Stimulated activated CD8-positive, alpha-beta memory T cell treated with anti-CD3 and anti-CD28 coated beads, Interleukin-2, amount 100 ng/mL, for 48 hours (primary cell): ENCODE measurements at places on chromosomes 5 and 9.

- DNase-seq: no peak
Observed at GRCh38 chr9:78831726-78832125, 534.8 kb downstream of the PSAT1 start.

- no peak for DNase-seq
Observed at GRCh38 chr5:159163027-159163700, 46.2 kb downstream of the RNF145 start.

- DNase-seq: no peak
Observed at GRCh38 chr5:171857489-171857876, 71.9 kb downstream of the SMIM23 start.

GRCh38 chr5:14341571-14342230, 198.6 kb downstream of the TRIO start:
- DNase-seq: no peak

DNA sequence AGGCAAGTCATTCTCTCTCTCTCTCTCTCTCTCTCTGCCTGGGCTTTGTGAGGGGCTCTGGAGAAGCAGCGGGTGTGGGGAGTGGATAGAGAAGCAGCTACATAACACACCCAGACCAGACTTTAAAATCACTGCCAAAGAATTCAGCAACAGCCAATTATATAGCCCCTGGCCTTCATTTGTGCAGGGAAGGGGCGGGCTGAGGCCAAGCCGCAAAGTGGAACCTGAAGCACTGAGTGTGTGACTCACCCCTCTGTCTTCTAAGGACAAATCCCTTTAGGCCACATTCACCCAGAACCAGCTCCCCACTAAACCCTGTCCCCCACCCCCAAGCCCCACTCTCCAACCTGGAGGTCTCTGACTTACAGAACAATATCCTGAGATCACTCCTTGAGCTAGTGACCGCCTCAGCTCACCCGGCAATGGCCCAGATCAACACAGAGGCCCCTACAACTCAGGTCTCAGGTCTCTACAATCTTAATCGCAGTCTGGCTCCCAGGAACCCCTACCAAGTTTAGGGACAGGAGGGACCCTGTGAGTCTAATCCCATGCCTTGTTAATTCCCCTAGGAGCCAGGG, 6.0 kb downstream of the B4GALT1 start:
- DNase-seq: no peak

DNA sequence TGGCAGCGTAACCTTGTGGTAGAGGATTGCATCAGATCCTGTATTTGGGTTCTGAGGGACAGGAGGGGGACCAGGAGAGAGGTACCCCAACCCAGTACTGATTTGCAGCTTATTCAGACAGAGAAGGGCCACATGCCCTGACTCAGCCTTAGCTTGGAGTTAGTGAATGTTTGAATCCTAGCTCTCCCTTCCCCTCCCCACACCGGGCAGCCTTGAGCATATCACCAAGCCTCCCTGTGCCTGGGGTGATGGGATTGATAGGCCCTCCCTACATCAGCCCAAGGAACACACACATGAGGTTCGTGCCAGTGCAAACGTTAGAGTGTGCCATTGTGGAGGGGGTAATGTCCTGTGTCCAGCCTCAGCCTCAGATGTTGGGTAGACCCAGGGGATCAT, 71.9 kb downstream of the AMBP start:
- no peak for DNase-seq

DNA sequence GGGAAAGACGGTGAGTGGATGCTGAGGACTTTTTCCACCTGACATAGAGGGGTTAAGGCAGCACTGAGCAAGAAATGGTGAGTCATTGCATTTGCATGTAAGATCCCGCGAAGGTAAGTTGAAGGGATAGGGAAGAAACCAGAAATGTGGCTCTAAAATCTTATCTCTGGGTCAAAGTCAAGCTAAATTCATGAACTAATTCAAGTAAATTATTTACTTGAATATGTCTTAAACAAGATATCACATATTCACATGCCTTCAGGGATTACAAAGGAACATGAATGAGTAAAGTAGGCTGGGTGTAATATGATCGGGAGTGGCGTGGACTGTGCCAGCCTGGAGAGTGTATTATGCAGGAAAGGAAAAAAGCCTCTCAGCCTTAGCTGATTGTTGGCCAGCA, 74.4 kb upstream of the EQTN start:
- no peak for DNase-seq

DNA sequence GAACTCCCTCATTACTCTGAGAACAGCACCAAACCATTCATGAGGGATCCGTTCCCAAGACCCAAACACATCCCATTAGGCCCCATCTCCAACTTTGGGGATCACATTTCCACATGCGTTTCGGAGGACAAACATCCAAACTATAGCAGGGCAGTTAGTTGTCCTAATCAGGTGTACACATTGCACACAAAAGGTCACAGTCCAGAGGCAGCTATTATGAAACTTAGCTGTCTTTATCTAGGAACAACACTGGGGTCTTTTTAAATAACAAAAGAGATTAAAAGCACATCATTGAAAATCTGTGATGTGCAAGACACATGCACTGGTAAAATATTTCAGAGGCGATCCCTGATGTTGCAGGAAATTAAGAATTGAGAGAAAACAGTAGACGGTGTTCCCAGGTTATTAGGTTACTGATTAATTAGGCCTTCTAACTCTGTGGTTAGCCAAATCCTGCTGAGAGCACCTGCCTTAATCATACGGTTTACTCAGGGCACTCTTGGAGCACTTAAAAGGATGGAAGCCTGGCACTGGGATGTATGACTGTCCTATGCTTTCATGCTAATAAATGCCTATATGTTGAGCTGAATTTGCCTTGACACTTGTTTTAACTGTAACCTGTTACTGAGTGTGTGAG, 1574.5 kb upstream of the WWC1 start:
- no peak for DNase-seq

DNA sequence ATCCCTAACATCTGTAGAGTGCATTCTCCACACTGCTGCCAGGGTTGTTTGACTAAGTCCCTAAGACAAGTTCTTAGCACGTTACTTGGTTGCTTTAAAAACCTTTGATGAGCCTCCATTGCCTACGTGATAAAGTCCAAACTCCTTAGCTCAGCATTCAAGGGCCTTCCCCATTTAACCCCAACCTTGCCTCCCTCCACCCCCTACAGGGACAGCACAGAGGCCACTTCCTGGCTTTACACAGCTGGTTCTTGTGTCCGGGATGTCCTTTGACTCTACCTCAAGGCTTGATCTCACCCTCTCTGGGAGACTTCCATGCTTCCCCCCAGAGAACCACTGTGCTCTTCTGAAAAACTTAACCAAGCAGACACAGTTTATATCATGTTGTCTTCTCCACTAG, 29.4 kb downstream of the FAM240B start:
- no peak for DNase-seq

GRCh38 chr5:177545487-177546257, 8.7 kb downstream of the FAM193B start:
- DNase-seq: no peak

GRCh38 chr9:133953976-133954709, 38.0 kb downstream of the VAV2 start:
- no peak for DNase-seq

- DNase-seq: no peak
Observed at GRCh38 chr9:81634915-81635516, 54.3 kb downstream of the TLE1 start.

DNA sequence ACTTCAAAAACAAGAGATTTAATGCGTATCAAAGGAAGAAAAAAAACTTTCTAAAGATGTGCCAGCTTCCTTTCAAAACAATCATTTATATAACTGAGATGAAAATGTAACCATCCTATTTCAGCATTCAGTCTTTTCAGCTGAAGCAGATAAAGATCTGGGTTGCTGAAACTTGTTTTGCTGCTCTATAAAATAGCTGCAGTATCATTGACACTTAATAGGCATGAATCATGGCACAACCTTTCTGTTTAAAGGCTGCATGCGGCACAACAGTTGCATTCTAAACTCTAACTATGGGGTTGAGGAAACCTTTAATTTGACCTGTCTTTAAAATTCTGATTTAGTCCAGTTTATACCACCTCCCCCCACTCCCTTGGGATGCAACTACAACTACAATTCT, 196.7 kb downstream of the MPDZ start:
- no peak for DNase-seq

DNA sequence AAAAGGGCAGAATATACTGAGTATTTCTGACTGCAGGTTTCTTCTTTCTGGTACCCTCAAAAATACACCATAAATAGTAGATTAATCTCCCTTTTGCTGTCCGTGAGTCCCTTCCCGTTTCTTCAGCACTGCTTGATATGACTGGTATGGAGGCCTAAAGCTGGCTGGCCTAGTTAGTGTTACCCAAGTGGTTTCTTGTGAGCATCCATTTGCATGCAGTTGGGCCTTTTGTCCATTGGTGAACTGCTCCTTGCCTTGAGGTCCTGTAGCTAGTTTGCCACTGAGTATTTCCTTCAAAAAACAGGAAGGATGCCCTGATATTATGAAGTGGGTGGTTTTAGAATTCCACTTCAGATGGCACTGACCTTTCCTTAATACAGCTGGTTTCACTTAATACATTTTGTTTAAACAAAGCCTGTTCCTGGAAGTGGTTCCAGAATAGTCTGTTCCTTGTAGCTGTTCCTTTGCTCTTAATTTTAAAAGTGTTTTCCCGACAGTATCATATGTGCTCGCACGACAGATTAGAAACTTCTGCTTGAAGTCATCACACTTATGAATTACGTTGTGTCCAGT, 40.0 kb upstream of the ABL1 start:
- no peak for DNase-seq

DNA sequence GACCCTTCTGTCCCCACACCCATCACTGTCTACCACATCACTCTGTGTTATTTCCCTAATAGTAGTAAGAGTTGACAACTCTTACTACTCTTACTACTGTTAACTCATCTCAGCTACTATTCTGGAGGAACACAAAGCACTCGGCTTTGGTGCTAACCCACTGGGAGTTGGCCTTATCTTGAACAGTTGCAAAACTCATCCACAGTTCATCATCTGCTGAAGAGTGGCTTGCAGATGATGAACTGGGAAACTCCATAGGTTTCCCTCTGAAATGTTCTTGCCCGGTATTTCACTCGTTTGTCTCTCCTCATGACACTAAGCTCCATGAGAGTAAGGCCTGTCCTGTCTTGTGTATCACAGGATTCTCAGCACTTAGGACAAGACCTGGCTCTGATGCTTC, 221.4 kb downstream of the NR3C1 start:
- DNase-seq: no peak

GRCh38 chr5:2899311-2899710, 147.8 kb upstream of the IRX2 start:
- DNase-seq: no peak

DNA sequence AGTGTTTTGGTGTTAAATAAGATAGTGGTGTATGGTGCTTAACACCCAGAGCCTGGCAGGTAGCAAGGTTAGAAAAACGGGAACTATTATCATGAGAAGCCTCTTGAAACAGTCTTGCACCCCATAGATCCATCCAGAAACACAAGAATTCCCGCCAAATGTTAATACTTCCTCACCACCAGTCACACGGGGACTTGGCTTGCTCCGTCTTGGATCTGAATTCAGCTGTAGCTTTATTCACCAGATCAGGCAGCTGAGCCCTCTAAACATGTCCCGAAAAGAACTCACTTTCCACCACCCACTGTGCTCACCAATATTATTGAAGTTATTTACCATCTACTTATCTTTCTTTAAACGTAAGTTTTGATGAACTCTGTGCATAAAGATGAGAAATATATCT, 101.6 kb upstream of the PTPN3 start:
- DNase-seq: no peak

DNA sequence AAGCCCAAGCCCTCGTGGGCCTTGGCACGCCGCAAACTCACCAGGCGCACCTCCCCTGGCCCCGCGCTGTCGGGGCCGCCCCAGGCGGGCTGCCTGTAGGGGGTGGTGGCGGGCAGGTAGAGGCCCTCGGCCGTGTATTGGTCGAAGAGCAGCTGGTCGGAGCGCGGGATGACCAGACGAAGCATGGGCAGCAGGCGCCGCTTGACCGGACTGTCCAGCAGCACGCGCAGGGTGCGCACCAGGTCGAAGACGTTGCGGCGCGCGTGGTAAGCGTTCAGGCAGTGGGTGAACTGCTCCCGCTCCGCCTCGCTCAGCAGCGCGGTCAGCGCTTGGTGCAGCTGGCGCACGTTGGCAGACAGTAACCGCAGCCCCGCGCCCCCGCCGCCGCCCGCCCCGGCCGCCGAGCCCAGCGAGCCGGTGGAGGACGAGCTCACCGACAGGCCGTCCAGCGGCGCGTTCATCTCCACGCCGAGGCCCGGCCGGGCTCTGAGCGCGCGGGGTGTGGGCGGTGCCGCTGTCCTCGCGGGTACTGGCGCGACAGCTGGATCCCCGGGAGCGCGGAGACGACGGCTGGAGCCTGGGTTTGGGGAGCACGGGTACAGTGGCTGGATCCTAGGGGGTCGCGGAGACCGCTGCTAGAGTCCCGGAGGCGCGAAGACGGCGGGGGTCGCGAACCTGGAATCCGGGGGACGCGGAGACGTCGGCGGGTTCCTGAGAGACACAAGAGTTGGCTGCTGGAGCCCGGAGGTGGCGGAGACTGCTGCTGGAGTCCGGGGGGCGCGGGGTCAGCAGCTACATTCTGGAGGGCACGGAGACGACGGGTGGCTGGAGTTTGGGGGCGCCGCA, 709 bp downstream of the WHRN start:
- no peak for DNase-seq

DNA sequence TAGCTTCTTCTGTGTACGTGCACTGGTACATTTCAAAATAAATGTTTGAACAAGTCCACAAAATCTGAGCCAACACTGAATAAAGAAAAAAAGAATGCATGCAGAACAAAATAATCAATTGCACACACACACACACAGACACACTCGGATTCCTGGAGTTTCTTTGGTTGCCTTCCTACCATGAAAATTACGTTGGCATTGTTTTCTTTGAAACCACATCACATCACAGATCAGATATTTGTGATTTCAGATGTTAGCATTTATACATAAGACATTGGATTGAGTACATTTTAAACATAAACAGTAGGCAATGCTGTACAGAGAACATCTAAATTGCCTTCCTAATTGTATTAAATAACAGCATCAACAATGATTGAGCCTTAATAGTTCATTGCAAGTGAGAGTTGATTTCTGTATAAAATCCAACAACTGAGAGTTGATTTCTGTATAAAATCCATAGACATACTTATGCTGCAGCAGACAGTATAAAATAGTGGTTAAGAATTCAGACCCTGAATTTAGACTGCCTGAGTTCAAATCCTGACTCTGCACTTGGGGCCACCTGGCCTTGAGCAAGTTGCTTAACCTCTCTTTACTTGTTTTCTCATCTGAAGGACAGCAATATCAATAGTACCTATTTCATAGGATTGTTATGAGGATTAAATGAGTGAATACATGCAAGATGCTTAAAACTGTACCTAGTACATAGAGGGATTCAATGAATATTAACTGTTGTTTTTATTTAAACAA, 101.7 kb upstream of the IFNE start:
- no peak for DNase-seq

- DNase-seq: no peak
Observed at GRCh38 chr5:31255041-31255440, 61.6 kb downstream of the CDH6 start.

GRCh38 chr5:10761933-10762775, 1.1 kb upstream of the DAP start:
- no peak for DNase-seq

GRCh38 chr9:108077556-108077955, 588.0 kb upstream of the KLF4 start:
- DNase-seq: no peak

GRCh38 chr9:129646252-129646651, 4.3 kb upstream of the ASB6 start:
- no peak for DNase-seq
